Breast epithelium (tissue), 4 donors: ENCODE measurements at places on chromosomes 6 and 20. TPM values are rescaled to one million over a fixed set of nuclear protein-coding genes. Genes with fewer than 3 reads are reported as not detected.

DNA sequence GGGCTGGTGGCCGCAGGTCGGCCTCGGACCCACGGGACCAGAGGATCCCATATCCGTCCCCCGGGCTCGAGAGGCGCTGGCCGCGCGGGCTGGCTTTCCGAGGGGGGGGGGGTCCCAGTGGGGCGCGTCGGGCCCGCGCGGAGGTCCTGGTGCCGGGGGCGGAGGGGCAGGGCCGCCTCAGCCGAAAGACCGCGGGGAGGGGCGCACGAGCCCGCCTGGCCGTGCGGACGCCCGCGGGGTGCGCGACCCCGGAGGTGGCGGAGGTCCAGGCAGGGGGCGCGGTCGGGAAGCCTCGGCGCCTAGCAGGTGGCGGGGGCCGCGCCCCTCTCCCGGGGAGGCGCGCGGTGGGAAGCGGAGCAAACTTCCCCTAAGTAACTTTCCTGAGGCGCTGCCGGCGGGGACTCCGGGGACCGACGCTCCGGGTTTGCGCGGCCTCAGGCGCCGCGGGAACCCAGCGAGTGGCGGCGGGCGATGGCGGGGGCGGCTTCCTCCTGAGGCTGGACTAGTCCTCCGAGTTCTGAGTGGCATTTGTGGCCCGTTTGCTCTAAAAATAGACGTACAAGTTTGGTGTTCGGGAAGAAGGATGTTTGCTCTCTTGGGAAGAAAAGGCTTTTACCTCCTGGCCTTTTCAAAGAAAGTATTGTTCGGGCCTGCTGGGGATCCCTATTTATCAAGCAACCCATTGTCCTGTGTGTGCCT is 26.5 kb upstream of the BTBD3 start:
- peak overlapping the region; percentile 95 for H3K27ac ChIP-seq
- H3K4me3 ChIP-seq: peak overlapping the region; percentile 72
- H3K36me3 ChIP-seq: no peaks in the 10 kb centered on the region
- no peak for DNase-seq
- no peaks in the 10 kb centered on the region for H3K27me3 ChIP-seq
- H3K4me1 ChIP-seq: no peaks in the 10 kb centered on the region

DNA sequence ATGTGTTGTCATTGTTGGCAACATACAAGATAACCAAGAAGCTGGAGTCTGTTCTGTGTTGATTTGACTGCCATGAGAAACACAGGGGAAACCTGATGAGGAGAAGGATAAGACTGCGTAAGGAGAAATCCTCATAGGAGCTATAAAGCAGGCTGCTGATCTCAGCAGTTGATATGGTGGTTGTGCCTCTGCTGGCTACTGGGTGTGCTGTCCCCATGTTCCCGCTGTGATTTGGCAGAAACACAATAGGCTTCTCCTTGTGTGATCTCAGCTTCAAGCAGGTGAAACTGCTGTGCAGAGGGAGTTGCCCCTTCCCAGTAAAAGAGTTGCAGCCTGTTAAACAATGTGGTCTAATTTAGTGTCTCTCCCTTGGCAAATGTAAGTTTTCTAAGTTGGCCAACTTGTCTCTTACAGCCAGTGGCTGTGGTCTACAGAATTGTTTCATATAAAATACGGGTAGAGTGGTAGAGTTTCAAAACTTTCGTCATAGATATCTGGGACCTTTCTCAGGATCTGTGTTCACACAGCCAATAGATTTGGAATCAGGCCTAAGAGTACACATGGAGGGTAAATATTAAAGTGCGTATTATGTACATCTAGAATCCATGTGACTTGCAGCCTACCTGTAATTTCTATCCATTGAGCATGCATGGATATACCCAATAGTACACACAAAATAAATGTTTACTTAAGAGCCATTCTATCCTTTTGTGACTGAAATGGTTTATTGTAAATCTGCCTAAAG is 78.4 kb downstream of the RNF144B start:
- no peaks in the 10 kb centered on the region for H3K36me3 ChIP-seq
- H3K27ac ChIP-seq: no peak overlapping the region
- no peak overlapping the region for H3K4me3 ChIP-seq

GRCh38 chr6:65259982-65260381 is 447.0 kb downstream of the EYS start:
- H3K27me3 ChIP-seq: no peaks in the 10 kb centered on the region
- H3K36me3 ChIP-seq: no peaks in the 10 kb centered on the region
- H3K27ac ChIP-seq: no peak overlapping the region
- no peaks in the 10 kb centered on the region for H3K4me1 ChIP-seq
- no peak overlapping the region for H3K4me3 ChIP-seq

- H3K4me1 ChIP-seq: no peaks in the 10 kb centered on the region
- H3K36me3 ChIP-seq: no peaks in the 10 kb centered on the region
- no peak overlapping the region for H3K4me3 ChIP-seq
- DNase-seq: no peak
- no peaks in the 10 kb centered on the region for H3K27me3 ChIP-seq
Observed at GRCh38 chr20:4366076-4366475, 350.7 kb upstream of the RNF24 start.

The SNAI1 gene
- 5.0 TPM for total RNA-seq

The SAMD10 gene
- total RNA-seq: 2.8 TPM
